ENCODE measurements at places on chromosomes 16 and 17. TPM values are rescaled to one million over a fixed set of nuclear protein-coding genes. Genes with fewer than 3 reads are reported as not detected.

SLC16A13 gene
- 6.5 TPM for total RNA-seq

CDH1 gene
- total RNA-seq = 4.3 TPM

TPSD1 gene
- not detected for total RNA-seq

CCDC92B gene
- total RNA-seq = 0.20 TPM

PRR15L gene
- 3.1 TPM for total RNA-seq

AANAT gene
- 0.35 TPM for total RNA-seq

CACNG5 gene
- not detected for total RNA-seq

CCT6B gene
- total RNA-seq = 1.5 TPM

SLC38A8 gene
- total RNA-seq = not detected

SIAH1 gene
- 13.8 TPM for total RNA-seq

RANGRF gene
- 37.7 TPM for total RNA-seq

PYCARD gene
- total RNA-seq = 40.1 TPM

SALL1 gene
- 0.38 TPM for total RNA-seq

KCNG4 gene
- not detected for total RNA-seq

MNT gene
- total RNA-seq = 17.5 TPM

C16orf46 gene
- total RNA-seq = 0.89 TPM
